ENCODE measurements at places on chromosomes 3 and 15.

GRCh38 chr15:60799885-60800284 is 320.9 kb upstream of the ICE2 start:
- DNase-seq, result no peak

GRCh38 chr3:63343674-63344073 is 65.6 kb downstream of the SYNPR start:
- DNase-seq, result peak; percentile 86

- DNase-seq, result no peak
These were observed 29.5 kb downstream of the ESYT3 start for GRCh38 chr3:138463724-138464490.

GRCh38 chr15:40325188-40325587 is 1.7 kb downstream of the INAFM2 start:
- no peak for DNase-seq

DNA sequence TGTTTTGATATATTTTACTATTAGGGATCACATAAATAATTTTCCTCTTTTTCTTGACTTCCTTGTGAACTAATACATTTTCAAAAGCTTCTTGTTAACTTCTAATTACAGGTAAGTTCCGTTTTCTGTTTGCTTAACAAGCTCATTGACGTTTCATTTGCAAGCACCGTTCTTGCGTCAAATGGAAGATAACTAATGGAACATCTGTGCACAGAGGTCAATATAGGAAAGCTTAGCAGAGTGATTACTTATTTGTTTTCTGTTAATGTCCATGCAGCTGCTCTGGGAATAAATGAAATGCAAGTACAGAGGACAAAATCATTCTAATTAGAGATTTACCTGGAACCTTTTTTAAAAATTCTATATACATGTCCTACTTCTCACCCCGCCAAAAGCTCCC is 115.5 kb upstream of the C2CD4B start:
- peak; percentile 12 for DNase-seq

DNA sequence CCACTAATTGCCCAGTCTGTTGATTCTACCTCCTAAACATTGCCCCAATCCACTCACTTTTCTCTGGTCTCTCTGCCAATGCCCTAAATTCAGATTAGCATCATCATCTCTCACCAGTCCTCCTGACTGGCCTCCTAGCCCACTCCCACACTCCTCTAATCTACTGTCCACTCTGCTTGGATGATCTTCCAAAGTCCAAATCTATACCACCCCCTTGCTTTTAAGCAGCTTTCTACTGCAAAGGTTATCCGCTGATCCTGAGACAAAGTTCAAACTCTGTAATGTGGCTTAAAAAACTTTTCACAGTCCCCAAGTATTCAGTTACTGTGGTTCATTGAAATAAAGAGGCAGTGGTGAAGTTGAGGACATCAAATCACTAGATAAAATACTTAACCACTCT is 37.6 kb downstream of the SNX4 start:
- DNase-seq, result no peak

DNA sequence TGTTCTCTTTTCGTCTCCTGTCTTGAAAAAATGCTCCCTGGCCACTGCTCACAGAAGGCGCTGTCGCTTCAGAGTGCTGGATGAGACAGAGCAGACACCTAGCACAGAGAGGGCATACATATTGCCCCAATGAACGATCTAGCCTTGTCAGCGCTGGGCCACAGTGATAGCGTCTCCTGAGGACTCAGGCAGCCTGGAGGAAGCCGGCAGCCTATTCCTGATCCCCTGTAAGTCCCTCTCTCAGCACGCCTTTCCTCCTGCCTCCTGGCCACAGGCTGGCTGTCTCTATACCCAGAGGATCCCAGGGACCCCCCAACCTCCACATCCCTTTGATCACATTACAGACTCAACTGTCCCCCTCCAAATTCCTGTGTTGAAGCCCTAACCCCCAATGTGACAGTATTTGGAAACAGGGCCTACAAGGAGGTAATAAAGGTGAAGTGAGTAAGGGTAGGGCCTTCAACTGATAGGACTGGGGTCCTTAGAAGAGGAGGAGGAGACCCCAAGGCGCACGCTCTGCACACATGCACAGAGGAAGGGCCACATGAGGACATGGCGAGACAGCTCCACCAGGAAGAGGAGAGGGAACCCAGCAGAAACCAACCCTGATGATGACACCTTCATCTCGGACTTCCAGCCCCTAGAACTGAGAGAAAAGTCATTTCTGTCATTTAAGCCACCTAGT is 7.5 kb downstream of the PLA2G4F start:
- no peak for DNase-seq

DNA sequence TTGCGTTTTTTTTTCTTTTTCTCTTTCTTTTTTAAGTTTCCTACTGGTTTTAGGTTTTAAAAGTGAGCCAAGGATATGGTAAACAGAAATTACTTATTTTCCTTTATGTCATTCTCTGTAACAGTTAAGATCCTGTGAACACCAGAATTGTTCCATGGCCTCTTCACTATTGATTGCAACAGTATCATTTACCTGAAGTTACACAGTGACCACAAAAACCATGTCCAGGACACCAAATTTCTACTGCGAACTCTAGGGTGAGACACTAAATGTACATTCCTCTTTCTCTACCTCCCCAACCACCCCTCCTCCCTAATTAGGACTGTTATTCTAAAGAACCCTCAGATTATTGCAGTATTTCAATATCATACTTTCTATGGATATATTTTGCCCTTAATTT is 280.9 kb downstream of the FOXP1 start:
- no peak for DNase-seq

GRCh38 chr3:132840201-132840700 is 118.0 kb upstream of the NPHP3 start:
- DNase-seq, result no peak

DNA sequence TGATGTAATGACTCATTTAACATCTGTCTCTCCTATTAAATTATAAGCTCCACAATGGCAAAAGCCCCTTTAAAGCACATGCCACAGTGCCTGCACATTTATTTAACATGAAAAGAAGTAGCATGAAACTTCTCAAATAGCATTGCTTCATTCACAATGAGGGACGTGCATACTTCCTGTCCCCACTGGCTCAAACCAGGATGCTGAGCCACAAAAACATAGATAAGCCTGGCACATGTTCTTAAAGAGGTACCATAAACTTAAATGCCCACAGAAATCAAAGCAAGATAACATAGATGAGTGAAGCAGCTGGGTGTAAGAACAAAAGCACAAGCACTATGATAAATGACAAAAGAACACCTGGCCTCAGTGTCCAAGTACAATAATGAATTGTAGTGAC is 3.8 kb downstream of the TP53BP1 start:
- no peak for DNase-seq

Measured in NCI-H748 treated with DMSO at 0.1 percent for 48 hours (cell line).